G401 (cell line): ENCODE measurements at places on chromosomes 7 and 10. TPM values are rescaled to one million over a fixed set of nuclear protein-coding genes. Genes with fewer than 3 reads are reported as not detected.

FAM25A gene
- total RNA-seq = not detected in 2 replicates

GRCh38 chr7:131839967-131840690 lies 283.7 kb upstream of the PODXL start:
- DNase-seq = no peak

DNA sequence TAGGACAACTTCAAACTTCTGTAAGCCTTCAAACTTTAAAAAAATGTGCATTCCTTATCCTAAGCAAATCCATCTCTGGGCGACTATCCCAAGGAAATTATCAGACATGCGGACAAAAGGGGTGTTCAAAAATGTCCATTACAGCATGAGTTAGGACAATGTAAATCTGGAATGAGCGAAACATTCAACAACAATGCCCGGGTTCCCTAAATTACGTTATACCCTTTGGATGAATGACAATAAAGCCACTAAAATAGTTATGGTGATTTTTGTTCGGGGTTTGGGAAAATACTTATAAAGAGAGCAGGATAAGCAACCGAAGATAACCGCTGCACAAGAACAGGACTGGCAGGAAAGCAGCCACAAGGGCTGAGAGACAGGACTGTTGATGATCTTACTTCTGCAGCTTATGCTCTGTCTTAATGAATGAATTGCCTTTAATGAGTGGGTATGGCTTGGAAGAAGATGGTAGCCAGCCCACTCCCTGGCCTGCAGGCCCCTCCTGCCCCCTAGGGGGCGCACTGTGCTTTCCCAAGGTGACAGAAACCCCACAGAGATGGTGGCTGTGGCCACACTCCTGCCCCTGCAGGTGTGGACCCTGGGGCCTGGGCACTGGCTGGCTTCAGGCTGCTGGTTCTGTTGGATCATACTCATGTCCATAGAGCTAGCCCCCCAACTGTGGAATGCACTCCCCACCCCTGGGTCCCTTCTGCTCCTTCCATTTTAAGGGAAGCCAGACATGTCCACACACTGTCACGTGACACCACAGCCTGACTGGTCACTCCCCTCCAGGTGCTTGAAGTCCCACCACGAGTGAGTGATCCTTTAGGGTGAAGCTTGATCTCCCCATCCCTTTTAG lies 45.0 kb downstream of the ZCCHC24 start:
- DNase-seq = no peak

GLI3 gene
- not detected in 2 replicates for total RNA-seq

ZEB1 gene
- 25.3 and 32.9 TPM in 2 replicates for total RNA-seq

DNA sequence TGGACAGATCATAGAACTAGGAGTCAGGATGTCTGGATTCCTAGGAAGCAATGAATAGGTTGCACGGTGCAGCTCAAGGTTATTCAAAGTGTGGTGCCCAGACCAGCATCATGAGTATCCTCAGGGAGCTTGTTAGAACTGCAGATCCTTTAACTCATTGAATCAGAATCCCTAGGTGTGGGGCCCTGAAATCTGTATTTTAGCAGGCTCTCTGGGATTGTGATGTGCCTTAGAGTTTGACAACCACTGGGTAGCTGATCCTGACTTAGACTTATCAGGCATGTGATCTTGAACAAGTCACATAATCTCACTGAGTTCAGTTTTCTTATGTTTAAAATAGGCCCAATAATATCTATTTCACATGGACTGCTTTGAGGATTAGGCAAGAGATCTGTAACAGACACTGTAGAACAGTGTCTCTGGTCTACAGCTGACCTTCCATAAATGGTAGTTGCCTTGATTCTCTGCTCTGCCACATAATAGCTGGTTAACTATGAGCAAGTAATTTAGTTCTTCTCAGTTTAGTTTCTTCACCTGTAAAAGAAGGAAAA lies 46.4 kb upstream of the ATRNL1 start:
- no peak for DNase-seq

SAMD9L gene
- not detected in 2 replicates for total RNA-seq

GRCh38 chr7:35424869-35425495 lies 171.1 kb upstream of the TBX20 start:
- DNase-seq = peak; percentile 3

GRCh38 chr10:89367529-89367928 lies 10.3 kb upstream of the IFIT1B start:
- DNase-seq = no peak

CALHM3 gene
- total RNA-seq = not detected in 2 replicates

CLDN15 gene
- total RNA-seq = 1.8 and 4.3 TPM in 2 replicates

DNA sequence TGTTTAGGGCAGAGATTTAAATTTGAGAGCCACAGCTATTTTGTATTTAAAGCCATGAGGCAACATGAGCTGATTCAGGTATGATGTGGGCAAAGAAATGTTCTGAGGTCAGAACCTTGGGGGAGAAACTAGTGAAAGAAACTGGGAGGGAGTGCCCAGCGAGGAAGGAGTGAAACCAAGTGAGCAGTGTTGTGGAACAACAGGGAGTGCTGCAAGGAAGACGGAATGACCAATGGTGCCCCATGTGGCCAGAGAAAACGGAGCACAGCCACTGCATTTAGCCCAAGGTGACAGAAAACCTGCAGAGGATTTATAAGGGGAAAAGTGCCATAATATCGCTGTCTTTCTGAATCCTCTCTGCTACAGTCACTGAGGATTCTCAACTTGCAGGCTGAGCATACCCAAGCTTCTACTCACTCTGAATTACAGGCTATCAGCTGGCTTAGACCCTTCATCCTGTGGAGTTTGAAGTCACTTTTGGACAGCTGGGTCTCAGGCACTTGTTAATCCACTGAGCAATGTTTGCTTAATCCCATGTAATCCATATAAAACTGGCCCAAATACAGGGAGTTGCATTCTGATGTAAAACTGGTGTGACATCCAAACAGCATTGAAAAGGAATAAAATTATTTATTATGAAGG lies 777.3 kb downstream of the CCSER2 start:
- DNase-seq = no peak
